ENCODE measurements at places on chromosomes 5 and 9.
A peak's percentile ranks its signal among the peaks of the same experiment; 100 is the strongest.

GRCh38 chr9:69919461-69920061, 98.9 kb downstream of the CFAP95 start:
- DNase-seq = no peak

GRCh38 chr9:128429513-128430086, 8.9 kb downstream of the CERCAM start:
- DNase-seq = no peak

GRCh38 chr5:173281910-173282309, 46.3 kb downstream of the STC2 start:
- DNase-seq = no peak

- no peak for DNase-seq
These were observed 21.9 kb downstream of the PTGS1 start for GRCh38 chr9:122392714-122393113.

GRCh38 chr5:90528601-90529193, 687 bp downstream of the LYSMD3 start:
- peak; percentile 0 for DNase-seq

DNA sequence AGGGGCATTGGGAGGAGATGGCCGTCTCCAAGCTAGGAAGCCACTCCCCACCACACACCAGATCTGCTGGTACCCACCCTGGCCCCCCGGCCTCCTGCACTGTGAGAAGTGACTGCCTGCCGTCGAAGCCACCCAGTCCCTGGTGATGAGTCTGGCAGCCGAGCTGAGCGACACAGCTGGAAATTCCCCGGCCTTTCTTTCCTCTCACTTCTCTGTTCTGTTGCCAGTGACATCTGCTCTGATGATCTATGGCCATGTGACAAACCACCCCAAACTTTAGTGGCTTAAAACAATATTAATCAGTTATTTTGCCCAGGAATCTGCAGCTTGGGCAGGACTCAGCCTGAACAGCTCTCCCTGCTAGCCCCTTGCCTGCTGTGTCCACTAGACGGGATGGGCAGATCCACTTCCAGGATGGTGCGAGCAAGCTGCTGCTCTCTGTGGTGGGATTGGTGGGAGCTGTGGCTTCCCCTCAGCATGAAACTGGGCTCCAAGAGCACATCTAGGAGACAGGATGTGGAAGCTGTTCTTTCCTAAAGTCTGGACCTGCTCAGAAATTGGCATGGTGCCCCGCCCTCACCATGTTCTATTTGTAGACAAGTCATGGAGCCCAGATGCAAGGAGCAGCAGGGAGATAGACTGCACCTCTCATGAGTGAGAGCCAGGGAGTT, 211.2 kb downstream of the GADD45G start:
- no peak for DNase-seq

GRCh38 chr5:75078027-75078426, 25.7 kb upstream of the GCNT4 start:
- DNase-seq = no peak

GRCh38 chr5:34655354-34655991, 655 bp upstream of the RAI14 start:
- no peak for DNase-seq

- no peak for DNase-seq
These were observed 388.3 kb upstream of the CHD1 start for GRCh38 chr5:99317136-99317535.

- DNase-seq = no peak
These were observed 18.3 kb downstream of the UGCG start for GRCh38 chr9:111914749-111915424.

- no peak for DNase-seq
These were observed 470.6 kb upstream of the MPDZ start for GRCh38 chr9:13750061-13750460.

GRCh38 chr5:172178301-172178987, 9.6 kb downstream of the STK10 start:
- DNase-seq = no peak

DNA sequence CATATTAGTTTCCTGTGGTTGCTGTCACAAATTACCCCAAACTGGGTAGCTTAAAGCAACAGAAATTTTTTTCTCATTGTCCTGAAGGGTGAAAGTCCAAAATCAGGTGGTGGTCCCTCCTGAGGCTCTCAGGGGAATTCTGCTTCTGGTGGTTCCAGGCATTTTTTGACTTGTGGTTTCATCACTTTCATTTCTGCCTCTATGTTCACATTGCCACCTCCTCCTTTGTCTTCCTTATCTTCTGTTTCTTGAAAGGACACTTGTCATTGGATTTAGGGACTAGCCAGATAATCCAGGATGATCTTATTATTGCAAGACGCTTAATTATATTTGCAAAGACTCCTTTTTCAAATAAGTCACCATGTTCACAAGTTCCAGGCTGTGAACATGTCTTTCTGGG, 43.2 kb downstream of the KCNMB1 start:
- no peak for DNase-seq

DNA sequence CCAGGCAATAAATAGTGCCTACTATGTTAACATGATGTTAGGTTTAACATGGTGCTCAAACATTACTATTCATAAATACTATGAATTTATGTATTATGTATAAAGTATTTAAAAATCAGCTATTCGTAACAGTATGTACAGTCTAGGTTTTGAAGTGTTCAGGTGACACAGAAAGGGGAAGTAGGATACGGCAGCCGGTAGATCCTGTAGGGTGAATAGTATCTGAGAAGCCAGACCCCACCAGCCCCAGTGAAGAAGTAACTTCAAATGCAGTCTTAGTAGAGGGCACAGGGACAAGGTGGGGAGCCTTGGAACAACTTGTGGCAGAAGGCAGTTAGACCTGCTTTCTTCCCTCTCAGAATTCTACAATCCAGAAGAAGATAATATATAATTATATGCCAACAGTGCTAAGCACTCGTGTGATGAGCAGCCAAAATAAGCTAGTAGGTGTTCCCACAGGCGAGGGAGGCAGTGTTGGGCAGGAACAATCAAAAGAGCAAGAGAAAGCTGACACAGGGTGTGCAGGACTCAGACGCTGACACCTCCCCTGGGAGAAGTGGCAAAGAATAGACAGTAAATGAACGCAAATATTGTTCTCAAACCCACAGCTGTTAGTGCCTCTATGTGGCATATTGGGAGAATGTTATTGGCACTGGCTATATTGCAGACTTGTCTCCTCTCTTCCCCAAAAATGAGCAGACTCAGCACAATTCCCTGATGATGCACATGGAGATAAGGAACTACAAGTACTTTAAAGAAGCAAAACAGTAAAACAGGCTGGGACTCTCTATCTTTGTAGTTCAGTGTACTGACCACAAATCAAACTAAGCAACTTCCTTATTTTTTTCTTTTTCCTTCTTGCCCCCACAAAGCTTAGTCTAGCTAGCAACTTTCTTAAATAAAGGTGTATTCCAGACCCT, 4.6 kb downstream of the ZNF367 start:
- no peak for DNase-seq

DNA sequence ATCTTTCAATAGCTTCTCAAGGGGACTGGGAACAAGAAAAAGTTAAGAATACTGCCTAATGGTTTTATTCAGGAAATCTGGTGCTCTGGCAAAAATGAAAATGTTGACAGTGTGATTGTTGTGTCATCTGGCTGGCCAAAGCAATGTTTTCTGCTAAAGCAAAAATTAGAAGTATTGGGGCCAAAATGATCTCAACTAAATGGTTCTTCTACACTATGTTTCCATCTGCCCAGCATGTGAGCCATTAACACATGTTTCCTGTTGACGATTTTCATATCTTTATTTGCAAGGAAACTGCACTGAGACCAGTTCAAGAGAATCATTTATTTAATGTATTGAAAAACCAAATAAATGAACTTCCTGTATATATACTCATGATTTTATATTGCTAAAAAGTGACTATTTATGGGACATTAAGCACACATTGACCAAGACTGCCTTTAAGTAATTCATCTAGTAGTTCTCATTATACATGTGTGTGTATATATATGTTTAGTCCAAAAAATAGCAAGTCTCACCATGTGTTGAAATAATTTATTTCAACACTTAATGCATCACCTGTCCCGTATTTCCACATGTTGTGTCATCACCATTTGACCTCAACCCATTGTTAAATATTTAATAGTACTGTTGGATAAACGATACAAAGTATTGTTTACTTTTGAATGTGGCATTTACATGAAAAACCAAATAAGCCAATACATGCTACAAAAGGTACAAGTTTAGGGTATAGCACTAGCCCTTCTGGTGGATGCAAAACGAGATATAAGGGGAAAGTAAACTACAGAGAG, 7.5 kb upstream of the FST start:
- DNase-seq = no peak

- DNase-seq = no peak
These were observed 597 bp downstream of the SLC31A1 start for GRCh38 chr9:113221800-113222481.

- DNase-seq = no peak
These were observed 31.8 kb downstream of the FAXDC2 start for GRCh38 chr5:154818471-154819116.

- peak; percentile 15 for DNase-seq
These were observed 160.7 kb downstream of the PAX5 start for GRCh38 chr9:36873247-36873875.

DNA sequence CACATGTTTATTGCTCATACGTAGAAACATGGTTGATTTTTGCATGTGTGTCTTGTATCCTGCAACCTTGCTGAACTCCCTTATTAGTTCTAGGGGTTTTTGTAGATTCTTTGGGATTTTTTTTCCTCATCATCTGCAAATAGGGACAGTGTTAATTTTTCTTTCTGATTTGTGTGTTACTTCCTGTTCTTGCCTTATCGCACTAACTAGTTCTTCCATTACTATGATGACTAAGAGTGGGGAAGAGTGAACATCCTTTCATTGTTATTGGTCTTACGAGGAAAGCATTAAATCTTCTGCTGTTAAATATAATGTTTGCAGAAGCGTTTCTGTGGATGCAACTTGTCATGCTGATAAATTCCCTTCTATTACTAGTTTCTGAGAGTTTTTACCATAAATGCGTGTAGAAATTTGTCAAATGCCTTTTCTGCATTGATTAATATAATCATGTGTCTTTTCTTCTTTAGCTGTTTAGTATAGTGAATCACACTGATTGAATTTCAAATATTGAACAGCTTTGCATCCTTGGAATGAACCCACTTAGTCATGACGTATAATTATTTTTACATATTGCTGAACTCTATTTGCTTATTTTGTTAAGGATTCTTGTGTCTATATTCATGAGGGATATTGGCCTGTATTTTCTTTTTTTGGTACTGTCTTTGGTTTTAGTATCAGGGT, 32.1 kb upstream of the RNF130 start:
- no peak for DNase-seq

GRCh38 chr5:107576155-107576554, 94.6 kb downstream of the EFNA5 start:
- no peak for DNase-seq

DNA sequence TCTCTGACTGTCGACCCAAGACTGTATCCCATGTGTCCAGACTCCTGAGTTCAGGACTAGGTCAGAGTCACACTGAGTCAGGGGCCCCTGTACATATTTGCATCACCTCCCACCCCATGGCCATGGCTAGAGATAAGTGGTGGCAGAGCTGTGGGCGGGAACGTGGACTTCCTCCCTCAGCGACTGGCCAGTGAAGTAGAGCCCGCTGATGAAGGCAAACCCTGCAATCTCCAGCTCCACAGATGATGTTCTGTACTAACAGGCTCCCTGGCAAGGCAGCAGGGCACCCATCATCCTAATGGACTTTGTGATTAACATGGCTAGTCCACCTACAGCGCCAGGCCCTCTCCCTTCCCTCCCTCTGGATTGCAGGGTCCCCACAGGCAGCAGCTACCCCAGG, 110.5 kb upstream of the LRRTM2 start:
- DNase-seq = no peak

GRCh38 chr5:96128204-96128864, 166.7 kb upstream of the ELL2 start:
- DNase-seq = no peak

DNA sequence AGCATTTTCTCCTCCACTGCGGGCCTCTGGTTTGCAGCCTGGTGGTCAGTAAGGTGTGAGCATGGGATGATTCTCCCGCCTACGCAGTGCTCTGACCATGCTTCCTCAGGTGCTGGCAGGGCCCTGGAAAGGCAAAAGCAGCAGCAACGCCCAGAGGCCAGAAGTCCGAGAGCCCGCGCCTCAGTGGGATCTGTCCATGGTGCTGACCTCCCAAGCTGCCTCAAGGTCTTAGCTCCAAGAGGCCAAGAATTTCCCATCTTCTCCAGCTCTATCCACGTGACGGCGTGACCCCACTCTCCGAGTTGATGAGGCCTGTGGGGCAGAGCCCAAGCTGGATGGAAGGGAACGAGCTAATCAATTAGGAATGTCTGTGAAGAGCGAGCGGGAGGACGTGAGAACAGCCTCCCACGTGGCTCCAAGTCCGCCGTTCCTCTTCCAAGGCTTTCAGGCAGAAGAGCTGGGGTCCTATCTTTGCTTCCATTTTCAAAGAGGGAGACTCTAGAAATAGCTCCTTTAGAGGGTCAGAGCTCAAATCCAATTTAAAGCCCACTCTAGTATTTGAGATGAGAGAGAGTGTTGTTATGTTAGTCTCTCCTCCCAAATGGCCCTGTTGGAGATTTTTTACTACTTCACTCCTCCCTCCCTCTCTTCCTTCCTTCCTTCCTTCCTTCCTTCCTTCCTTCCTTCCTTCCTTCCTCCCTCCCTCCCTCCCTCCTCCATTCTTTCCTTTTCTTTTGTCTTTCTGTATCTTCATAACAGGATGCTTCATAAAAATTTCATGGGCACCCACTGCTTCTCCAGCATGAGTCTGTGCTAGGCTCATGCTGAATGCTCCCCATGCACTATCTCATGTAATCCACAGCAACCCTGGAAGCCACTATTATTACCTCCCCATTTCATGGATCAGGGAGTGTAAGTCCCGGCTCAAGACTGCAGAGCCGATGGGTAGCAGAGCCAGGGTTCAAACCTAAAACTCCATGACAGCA, 69.3 kb downstream of the OLFM1 start:
- no peak for DNase-seq

GRCh38 chr9:108053555-108054061, 564.0 kb upstream of the KLF4 start:
- DNase-seq = no peak

DNA sequence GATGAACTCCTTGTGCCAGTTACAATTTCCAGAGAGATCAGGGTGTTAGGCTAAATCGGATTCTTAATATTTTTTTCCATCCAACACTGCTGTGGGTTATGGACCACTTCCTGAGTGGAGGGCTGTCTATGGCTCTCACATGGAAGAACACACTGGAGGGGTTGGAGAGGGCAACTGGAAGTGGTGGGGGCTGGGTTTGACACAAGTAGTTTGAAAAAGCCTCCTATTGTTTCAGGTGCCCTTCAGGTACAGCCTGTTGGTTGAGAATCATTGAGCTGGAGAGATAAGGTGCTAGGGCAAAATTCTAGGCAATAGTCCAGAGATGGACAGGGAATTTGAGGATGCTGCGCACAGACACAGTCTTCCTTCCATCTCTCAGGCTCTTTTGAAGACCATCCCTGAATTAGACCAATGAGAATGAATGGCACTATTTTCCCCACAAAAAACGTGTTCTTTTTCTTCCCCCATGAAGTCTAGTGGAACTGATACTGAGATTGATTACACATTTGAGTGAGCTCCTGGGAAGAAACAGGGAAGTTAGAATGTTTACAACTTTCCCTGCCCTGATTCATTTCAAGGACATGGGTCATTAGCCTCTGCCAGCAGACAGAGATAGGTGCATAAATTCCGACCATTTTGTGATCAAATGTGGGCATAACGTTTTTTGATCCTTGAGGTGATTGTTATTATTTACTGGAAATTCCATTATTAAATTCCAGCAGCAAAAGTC, 87.7 kb downstream of the ACER2 start:
- no peak for DNase-seq

GRCh38 chr5:172886476-172886875, 52.4 kb downstream of the ERGIC1 start:
- DNase-seq = no peak

GRCh38 chr5:125042261-125042890, 295.9 kb upstream of the ZNF608 start:
- DNase-seq = no peak

GRCh38 chr9:17764306-17764705, 185.4 kb downstream of the SH3GL2 start:
- no peak for DNase-seq

Data from stimulated activated CD8-positive, alpha-beta memory T cell treated with anti-CD3 and anti-CD28 coated beads, Interleukin-15, amount 100 ng/mL, for 4 hours (primary cell).